ENCODE measurements at places on chromosomes 7 and 10. TPM values are rescaled to one million over a fixed set of nuclear protein-coding genes. Genes with fewer than 3 reads are reported as not detected.
A peak's percentile ranks its signal among the peaks of the same experiment; 100 is the strongest.

- DNase-seq, result peak; percentile 49
Measured at GRCh38 chr10:69709366-69709941, 79.4 kb downstream of the FAM241B start.

CYP2E1 gene
- 2.9 TPM for total RNA-seq

GRCh38 chr7:132138817-132139216 lies 437.5 kb downstream of the PLXNA4 start:
- DNase-seq, result no peak

GRCh38 chr10:72277996-72278667 lies 4.4 kb downstream of the DDIT4 start:
- DNase-seq, result no peak

DNA sequence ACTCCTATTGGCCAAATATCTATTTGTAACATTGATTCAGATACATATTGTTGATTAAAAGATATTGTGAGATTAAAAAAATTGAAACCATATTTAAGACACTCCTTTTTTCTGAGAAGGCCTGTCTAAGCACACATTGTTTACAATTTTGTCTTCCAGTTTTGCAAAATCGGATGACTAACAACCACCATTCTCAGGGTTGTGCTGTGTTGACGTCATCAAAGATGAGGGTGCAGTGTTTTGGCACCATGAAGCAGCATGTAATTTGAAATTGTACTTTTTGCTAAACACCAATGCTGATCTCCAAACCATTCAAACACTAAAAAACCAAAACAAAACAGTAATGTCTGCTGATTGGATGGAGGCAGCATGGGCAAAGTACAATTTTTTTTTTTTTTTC lies 7.4 kb downstream of the CREB5 start:
- DNase-seq, result no peak

VWDE gene
- 0.09 TPM for total RNA-seq

DNA sequence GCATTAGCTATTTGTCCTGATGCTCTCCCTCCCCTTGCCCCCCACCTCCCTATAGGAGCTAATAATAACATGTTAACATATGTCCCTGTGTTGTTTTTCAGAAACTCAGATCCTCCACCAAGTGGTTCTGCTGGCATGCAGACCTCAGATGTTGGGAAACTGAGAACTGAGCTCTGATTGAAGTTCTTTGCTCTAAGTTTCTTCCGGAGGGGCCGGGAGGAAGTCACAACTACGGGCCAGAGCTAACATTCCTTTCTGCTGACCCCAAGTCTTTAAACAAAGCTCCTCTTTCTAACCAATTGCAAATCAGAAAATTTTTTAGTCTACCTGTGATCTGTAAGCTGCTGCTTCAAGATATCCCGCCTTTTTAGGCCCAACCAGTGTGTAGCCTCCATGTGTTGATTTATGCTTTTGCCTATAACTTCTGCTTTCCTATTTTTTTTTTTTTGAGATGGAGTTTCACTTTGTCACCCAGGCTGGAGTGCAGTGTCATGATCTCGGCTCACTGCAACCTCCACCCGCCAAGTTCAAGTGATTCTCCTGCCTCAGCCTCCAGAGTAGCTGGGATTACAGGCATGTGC lies 66.6 kb downstream of the LYZL1 start:
- DNase-seq, result no peak

ZNF727 gene
- 3.5 TPM for total RNA-seq

RPS24 gene
- 1,204 TPM for total RNA-seq

ASB15 gene
- not detected for total RNA-seq

SFRP4 gene
- 197 TPM for total RNA-seq

GRCh38 chr7:20894806-20895205 lies 108.1 kb upstream of the SP8 start:
- DNase-seq, result no peak

- no peak for DNase-seq
Measured at GRCh38 chr7:12982178-12982577, 294.7 kb downstream of the ARL4A start.

SLC16A9 gene
- total RNA-seq, result 1.7 TPM

FAM13C gene
- total RNA-seq, result 18.7 TPM

DNA sequence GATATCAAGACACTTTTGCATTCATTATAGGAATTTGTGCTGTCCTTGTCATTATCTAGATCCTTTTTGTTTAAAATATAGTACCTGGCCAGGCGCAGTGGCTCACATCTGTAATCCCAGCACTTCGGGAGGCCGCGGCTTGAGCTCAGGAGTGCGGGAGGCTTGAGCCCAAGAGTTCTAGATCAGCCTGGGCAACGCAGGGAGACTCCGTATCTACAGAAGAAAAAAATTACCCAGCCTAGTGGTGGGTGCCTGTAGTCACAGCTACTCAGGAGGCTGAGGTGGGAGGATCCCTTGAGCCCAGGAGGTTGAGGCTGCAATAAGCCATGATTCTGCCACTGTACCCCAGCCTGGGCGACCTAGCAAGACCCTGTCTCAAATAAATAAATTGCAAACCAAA lies 621 bp upstream of the MORN4 start:
- DNase-seq, result no peak

DNA sequence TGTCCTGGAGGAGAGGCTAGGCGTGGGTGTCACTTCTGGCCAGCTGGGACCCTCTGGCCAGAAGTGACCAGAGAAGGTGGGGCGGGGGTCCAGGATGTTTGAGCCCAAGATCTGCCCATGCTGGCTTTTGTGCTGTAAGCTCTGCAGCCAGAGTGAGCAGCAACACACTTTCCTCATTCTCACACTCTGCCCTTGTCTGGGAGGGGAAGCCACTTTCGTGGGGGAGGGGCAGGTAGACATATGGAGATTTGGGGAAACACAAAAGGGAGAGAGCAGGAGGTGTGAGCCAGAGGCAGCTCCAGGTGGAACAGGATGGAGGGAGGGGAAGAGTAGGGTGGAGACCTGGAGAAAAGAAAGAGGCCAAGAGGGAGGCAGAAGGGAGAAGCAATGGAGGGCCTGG lies 31.5 kb upstream of the ADCYAP1R1 start:
- DNase-seq, result no peak

GRCh38 chr7:98135984-98136383 lies 29.3 kb downstream of the LMTK2 start:
- DNase-seq, result no peak

DNA sequence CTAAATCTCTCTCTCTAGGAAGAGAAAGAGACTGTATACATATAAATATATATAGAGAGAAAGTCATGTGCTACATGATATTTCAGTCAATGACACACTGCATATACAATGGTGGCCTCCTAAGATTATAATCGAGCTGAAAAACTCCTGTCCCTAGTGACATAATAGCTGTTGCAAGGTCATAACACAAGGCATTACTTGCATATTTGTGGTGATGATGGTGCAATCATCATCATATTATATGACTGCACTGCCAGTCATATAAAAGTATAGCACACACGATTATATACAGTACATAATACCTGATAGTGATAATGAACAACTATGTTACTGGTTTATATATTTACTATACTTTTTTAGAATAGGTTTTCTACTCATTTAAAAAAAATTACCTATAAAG lies 316.7 kb downstream of the FGFR2 start:
- no peak for DNase-seq

GRCh38 chr10:125060826-125061556 lies 99.4 kb downstream of the CTBP2 start:
- DNase-seq, result peak; percentile 94

MEOX2 gene
- total RNA-seq, result 31.7 TPM

- DNase-seq, result no peak
Measured at GRCh38 chr7:145252031-145252430, 416.2 kb upstream of the TPK1 start.

CDHR3 gene
- total RNA-seq, result 3.7 TPM

GRCh38 chr10:49280001-49280408 lies 19.0 kb upstream of the C10orf71 start:
- no peak for DNase-seq

DNA sequence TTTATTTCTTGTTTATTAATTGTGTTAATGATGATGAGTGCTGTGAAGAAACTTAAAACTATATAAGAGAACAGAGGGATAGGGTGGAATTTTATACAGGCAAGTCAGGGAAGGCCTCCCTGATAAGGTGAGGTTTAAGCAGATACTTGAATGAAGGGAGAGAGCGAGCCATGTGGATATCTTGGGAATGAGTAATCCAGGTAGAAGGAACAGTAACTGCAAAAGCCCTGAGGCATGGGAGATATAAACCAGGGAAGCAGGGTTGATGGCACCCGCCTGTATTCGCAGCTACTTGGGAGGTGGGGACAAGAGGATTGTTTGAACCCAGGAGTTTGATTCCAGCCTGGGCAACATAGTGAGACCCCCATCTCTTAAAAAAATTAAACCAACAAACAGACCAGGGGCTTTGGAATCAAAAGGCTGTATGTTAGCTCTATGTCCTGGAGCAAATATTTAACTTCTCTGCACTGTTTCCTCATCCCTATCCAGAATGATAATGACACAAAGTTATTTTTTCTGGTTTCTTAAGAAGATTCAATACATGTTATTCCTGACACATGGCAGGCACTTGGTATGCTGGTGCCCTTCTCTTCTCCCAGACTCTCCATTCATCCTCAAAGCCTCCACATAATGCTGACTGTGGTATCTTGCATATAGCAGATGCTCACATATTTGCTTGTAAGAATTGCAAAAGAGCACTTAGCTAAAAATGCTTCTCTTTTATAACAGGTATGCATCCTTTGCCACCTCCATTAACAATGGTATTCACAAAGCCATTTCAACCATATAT lies 169.3 kb downstream of the CHN2 start:
- DNase-seq, result no peak

GRCh38 chr10:21399392-21400035 lies 126.0 kb downstream of the SKIDA1 start:
- DNase-seq, result no peak

GPC2 gene
- total RNA-seq, result 1.2 TPM

DNA sequence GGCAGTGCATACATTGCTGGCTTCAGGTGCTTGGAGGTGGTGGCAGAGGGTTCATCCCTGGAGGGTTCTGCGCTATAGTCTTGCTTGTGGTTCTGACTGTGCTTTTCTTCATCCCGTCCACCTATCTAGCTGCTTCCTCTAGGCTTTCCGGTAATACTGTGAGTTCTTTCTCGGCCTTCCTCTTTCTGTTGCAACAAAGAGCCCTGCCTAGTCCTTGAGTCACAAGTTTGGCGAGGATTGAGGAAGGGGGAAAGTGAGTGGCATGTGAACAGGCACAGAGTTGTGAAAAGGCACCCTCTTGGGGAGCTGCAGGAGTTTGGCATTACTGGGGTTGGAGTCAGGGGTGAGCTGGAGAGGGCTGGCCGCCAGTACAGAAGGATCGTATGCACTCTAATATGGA lies 123.0 kb downstream of the SH2D4B start:
- DNase-seq, result no peak

CFAP70 gene
- total RNA-seq, result 0.76 TPM

All from posterior vena cava (tissue), 2 donors.